ENCODE measurements at places on chromosomes 16 and 17.
A peak's percentile ranks its signal among the peaks of the same experiment; 100 is the strongest.

DNA sequence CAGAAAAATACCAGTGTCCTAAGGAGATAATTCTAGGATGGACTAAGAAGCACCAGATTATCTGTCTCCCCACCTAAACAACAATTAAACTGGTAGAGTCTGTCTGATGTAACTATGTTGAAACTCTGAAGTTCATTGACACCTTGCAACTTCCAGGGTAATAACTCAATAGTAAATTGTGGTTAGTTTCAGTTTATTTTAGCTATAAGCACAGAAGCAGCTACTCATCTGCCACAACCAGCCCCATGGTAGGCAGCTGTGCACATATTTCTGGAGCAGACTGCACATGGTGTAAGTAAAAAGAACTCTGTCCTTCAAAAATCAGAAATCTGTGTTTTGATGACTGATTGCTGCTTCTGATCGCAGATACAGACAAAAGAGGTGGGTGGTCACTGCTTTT is 852.1 kb downstream of the CDH11 start:
- no peak for DNase-seq

- DNase-seq: no peak
Measured at GRCh38 chr16:27291722-27292240, 22.0 kb upstream of the IL4R start.

- DNase-seq: no peak
Measured at GRCh38 chr17:45063198-45063597, 2.1 kb downstream of the NMT1 start.

- no peak for DNase-seq
Measured at GRCh38 chr17:4788159-4788806, 481 bp upstream of the GLTPD2 start.

DNA sequence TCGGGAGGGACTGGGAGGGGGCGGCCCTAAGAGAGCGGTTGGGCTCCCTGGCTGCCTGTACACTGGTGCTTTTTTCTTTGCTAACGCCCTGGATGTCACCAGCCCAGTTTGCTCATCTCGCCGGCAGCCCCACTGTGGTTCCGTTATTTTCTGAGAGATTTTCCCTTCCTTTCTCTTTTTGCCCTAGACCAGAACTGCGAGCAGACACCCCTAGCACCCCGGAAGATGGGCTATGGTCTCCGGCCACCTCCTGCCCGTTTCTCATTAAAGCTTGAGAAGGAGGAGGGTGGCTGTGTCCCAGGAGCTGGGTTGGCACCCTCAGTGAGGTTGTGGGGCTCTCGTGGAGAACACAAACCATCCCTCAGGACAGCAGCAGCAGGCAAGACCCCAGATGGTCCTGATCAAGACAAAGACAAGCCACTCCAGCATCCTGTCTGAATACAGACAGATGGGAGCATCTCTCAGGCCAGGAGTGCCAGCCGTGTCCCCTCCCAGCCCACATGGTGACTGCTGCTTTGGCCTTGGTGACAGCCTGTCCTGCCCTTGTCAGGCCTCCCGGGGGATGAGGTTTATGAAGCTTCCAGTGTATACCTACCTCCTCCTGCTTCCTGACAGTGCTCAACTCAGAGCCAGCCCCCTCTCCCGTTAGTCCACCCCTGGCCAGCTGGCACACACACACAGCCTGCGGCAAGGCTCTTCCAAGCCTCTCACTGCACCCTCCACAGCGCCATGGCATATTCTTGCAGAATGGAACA is 77.2 kb downstream of the KCNJ12 start:
- DNase-seq: no peak

GRCh38 chr16:896261-897199 is 74.3 kb downstream of the LMF1 start:
- no peak for DNase-seq

- DNase-seq: peak; percentile 71
Measured at GRCh38 chr17:48048384-48049126, 396 bp downstream of the NFE2L1 start.

GRCh38 chr17:6868582-6868981 is 37.1 kb upstream of the TEKT1 start:
- no peak for DNase-seq

DNA sequence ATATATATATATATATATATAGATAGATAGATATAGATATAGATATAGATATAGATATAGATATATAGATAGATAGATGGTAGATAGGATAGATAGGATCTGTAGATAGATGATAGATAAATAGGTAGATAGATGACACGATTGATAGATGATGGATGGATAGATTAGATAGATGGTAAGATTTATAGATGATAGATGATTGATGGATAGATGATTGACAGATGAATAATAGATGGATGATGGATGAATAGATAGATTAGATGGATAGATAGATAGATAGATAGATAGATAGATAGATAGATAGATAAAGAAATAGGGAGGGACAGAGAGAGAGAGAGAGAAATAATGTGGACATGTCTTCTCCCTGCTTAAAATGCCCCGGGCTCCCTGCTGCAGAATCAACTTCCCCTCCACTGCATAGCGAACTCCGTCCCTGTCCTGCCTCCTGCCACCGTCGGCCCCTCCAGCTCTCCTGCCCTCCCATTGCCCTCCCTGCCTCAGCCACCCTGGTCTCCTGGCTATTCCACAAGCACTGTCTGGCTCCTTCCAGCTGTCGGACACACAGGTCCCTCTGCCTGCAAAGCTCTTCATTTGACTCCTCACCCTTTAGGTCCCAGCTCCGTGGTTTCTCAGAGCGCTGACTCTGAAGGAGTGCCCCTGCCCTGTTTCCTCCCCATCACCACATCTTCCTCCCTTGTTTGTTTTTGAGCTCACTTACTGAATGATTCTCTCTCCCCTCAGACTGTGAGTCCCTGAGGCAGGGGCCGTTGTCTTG is 254.0 kb downstream of the KATNIP start:
- no peak for DNase-seq

DNA sequence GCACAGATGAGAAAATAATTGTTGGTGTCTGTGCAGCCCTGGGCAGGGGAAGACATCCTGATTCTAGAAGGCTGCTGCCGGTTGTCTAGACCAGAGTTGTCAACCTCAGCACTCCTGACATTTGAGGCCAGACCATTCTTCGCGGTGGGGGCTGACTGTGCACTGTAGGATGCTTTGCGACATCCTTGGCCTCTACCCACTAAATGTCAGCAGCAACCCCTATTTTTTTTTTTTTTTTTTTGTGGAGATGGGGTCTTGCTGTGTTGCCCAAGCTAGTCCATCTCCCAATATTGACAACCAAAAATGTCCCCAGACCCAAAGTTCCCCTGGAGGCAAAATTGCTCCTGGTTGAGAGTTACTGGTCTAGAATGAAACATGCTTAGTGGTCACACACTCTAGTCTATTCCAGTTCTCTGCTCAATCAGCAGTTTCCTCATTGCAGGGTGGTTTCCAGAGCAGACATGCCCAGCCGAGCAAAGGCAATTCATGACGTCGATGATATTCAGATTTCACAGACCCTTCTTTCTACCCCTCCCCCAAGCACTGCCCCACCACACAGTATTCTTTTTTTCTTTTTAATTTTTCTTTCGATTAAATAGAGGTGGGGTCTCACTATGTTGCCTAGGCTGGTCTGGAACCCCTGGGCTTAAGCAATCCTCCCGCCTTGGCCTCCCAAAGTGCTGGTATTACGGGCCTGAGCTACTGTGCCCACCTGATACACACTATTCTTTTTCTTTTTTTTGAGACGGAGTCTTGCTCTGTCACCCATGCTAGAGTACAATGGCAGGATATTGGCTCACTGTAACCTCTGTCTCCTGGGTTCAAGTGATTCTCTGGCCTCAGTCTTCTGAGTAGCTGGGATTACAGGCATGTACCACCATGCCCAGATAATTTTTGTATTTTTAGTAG is 9.0 kb downstream of the C17orf99 start:
- no peak for DNase-seq

- no peak for DNase-seq
Measured at GRCh38 chr17:45825792-45826191, 18.9 kb upstream of the SPPL2C start.
